ENCODE measurements at places on chromosomes 5 and 9.
A peak's percentile ranks its signal among the peaks of the same experiment; 100 is the strongest.

DNA sequence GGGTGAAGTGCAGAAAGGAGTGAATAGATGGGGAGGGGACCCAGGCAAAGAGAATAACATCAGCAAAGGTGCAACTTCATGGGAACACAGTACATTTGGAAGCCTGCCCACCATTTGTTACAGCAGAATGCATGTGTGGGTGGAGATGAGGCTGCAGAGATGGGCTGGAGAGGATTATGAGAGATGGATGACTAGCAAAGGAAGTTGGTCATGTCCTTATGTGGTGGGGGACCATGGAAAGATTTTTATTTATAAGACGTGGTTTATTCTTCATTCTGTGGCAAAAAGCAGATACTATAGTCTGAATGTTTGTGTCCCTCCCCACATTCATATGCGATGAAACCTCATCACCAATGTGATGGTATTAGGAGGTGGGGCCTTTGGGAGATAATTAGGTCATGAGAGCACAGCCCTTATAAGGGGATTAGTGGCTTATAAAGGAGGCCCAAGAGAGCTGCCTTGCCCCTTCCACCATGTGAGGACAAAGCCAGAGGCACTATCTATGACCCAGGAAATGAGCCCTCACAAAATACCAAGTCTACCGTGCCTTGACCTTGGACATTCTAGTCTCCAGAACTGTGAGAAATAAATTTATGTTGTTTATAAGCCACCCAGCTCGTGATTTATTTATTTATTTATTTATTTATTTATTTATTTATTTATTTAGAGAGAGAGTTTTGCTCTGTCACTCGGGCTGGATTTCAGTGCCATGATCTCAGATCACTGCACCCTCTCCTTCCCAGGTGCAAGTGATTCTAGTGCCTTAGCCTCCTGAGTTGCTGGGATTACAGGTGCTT, 483.7 kb downstream of the RAB3C start:
- no peak for DNase-seq

GRCh38 chr9:105861972-105862371, 167.6 kb downstream of the TMEM38B start:
- no peak for DNase-seq

DNA sequence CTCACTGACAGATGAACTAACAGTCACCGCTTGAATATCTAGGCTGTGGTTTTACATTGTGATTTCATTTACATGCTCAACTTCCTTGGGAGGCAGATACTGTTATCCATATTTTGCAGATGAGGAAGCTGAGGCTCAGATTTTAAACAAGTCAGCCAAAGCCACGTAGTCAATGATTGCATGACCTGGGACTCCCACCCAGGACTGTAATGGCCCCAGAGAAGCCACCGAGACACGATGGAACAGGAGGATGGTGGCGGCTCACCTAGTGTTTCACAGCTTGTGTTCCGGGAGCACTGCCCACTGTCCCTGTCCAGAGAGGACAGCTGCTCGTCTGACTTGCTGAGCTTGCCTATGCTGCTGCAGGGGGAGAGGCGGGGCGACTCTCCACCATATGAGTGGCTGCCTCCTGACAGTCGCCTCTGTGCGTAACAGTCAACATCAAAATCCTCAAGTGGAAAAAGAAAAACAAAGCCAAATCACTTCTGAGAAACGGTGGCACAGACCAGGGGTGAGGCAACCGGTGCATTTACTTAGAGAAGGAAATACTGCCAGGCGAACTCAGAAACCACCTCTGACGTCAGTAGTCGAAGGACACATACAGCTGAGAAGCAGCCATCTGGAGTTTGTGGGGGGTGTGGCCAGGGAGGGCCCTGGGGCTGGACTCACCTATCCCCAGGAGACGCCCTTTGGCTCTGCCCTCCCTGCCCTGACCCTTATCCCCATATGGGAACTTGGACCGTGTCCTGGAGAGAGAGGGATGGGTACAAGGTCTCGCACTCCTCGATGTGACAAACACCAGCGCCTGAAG, 82.5 kb downstream of the PRRT1B start:
- DNase-seq = no peak

GRCh38 chr5:121968910-121969607, 7.3 kb downstream of the SRFBP1 start:
- DNase-seq = peak; percentile 13

DNA sequence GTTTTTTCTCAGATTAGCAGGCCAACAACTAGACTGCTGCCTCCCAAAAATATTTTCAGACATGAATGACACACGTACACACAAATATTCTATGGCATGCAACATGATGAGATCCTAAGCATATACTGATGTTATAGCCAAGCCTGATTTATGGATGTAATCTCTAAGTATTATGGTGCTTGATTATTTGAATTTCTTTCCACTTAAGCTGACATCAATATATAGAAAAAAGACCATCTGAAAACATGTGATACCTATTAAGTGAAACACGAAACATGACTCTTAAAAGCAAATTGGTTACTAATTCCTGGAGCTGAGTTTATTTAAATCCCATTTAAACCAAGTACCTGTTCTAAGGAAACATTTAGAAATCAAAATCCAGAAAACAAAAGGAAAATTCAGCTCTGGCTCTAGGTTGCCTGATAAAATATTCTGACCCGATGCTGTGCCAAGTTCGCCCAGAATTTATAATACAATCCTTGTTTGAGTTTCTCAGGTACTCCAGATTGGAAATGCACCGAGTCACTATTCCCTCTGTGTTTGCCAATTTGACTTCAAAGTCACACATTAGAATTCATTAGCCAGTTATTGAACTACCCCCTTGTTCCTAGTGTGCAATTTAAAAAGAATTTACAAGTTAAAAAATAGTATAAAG, 548.6 kb downstream of the CSNK1G3 start:
- DNase-seq = no peak

GRCh38 chr5:95599252-95599651, 20.6 kb upstream of the GPR150 start:
- DNase-seq = no peak

DNA sequence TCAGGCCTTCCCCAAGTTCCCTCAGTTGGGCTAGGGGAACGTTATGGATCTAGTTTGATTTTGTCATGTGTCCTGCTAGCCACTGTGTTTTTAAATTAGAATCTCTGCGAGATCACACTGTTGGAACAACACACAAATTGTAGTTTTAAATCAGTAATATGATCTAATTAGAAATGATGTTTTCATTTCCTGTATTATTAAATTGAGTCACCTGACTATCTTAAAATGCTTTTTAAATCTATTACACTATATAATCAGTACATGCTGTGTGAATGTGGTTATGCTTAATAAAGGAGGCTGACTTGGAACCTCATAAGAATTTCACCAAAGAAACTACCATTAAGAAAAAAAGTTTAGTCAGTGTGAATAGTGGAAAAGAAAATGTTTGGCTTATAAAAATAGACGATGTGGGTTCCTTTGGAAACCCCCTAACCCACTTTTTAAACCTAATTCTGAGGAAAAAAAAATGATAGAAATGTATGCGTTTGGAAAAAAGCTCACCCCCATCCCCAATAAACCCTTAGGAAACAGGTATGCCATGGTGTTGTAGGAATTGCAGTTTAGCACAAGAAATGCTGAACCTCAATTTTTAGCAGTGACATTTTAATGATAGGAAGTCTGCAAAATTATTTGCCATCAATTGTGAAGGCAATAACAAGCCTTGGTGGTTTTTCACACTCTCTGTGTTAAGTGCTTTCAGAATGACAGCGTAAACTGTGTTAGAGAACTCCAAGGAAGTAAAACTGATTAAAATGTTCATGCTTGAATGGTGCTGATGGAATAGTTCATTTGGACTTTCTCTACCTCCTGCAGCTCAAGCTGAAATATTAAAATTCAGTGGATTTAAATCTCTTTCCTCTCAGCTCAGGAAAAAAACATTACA, 59.0 kb downstream of the TLE4 start:
- DNase-seq = no peak

DNA sequence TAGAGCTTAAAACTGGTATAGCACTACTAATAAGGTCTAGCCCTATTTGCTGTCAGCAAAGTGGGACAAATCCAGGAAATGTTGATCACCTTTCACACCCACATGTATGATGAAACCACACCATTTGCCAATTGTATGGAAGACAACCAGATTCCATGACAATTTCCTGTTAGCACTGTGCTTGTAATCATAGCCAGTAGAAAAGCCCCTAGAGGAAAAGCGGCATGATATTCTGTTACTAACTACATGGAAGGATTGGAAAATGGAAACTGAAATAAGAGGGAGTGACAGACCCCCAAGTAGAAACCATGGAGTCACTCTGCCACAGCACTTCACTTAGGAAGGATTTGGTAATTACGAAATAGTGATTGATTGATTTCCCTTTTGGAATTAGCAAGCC, 923 bp downstream of the SPATA6L start:
- DNase-seq = no peak

- no peak for DNase-seq
These were observed 24.0 kb downstream of the ZFR start for GRCh38 chr5:32420506-32420905.

- no peak for DNase-seq
These were observed 18.2 kb upstream of the CACFD1 start for GRCh38 chr9:133441571-133441970.

DNA sequence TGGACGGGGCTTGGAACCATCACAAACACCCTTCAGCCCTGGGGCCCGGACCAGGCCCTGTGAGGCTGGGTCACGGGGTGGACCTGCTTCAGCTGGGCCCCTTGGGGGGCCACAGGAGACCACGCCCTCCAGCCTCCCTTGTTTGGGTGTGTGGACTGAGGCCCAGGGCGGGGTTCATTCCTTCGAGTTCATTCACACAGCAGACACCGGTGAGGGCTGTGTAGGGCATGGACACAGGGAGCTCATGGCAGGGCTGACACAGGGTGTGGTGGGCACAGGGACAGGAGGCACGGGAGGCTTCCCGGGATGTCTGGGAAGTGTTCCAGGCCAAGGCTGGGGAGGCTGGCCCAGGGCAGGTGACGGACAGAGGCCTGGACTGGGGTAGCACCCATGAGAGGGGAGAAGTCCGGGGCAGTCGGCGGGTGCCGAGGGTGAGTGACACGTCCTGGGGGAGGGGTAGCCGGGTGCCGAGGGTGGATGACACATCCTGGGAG, 8.9 kb downstream of the DNLZ start:
- no peak for DNase-seq

DNA sequence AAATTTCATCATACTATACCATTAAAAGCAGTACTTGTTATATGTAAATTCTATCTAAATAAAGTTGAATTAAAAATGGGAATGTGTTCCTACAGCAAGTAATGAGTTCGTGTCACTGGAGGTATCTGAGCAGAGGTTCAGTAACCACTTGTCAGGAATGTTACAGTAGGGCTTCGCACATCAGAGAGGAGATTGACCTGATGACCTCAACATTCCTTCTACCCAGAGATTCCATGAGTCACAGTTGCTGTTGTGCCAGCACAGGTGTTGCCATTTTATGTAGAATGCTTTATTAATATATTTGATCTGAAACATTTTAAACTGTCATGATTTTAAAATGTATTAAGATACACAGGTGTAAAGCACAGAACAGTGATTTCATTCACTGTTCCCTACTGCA, 60.3 kb downstream of the STX17 start:
- DNase-seq = peak; percentile 35

DNA sequence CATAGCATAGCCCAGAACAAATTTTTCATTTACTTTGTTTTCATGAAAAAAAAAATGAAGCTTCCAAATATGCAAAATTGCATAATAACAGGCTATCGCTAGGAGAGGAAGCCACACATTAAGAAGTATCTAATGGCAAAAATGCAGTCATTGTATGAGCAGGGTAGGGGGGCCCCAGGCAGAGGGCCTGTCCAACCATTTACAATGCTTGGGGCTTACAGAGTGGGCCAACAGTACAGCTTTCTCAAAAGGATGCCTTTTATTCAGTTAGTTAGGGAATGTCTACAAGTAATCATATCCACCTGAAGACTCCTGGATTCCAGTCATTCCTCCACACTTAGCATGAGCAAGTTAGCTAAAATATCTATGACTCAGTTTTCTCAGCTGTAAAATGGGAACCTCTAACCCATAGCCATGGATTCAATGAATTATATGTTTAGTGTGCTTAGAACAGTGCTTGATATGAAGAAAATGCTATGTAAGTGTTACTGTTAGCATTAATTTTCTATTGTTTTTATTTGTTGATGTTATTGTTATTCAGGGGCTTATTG, 117.7 kb downstream of the GAS1 start:
- DNase-seq = no peak

DNA sequence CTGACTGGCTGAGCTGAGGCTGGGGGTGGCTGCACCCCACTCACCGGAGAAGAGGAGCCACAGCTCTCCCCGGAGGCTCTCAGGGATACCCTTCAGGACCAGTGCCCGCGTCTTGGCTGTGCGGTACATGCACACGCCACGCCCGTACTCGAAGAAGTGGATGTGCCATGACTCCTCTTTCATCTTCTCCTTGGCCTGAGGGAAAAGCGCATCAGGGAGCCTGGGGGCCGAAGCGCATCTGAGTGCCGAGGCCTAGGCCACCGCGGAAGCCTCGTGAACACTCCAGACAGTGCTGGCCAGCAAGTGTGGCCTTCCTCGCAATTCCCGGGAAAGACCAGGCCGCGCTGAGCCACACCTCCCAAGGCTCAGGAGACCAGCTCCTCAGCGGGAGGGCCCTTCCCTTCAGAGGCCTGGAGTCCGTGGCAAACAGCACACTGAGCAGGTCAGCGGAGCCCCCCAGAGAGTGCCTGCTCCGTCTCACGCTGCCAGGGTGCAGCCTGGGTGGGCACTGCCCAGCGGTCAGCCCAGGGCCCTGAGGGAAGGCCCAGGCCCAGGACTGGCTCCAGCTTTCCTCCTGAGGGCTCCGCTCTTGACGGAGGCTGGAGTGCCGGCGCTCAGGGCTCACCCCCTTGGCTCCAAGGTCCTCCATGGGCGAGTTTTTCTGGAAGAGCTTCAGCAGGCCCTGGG, 20.5 kb upstream of the MRNIP start:
- DNase-seq = no peak

DNA sequence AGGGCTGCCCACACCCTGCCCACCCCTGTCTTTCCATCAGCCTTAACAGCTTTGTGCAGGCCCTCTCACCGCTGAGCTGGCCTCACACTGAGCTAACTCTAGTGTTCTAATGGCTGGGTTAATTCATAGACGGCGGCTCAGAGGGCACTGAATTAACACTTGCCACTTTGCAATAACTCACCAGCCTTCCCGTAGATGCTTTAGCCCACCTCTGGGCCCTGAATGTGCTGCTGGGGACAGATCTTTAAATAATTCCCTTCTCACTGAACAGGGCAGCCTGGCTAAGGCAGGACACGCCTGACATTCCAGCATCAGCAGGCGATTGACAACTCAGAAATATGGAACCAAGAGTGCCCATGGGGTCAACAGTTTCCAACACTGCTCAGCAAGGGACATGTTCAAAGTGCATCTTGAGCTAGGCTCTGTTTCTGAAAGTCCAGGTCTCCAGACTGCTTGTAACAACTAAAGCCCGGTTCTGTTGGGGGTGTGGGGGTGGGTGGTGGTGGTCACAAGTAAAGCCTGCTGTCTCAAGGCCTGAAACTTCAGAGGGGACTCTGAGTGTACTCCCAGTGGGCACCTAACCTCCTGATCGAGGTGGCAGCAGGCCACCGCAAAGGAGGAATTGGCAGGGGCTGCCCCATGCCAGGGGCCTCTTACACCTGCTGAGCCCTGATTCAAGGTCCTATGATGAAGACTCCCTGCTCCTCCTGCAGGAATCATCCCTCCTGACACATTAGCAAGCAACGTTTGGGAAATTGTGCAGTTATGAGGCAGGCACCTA, 248.3 kb downstream of the FSTL4 start:
- DNase-seq = no peak

GRCh38 chr9:117234103-117234502, 180.8 kb downstream of the ASTN2 start:
- DNase-seq = no peak

GRCh38 chr9:129692534-129692933, 27.1 kb downstream of the PRRX2 start:
- no peak for DNase-seq

GRCh38 chr9:123757547-123757946, 172.4 kb downstream of the DENND1A start:
- DNase-seq = no peak
